Dermis microvascular lymphatic vessel endothelial cell (primary cell): ENCODE measurements at places on chromosomes 7 and 10.

GRCh38 chr10:19979628-19980027, 163.4 kb downstream of the PLXDC2 start:
- no peak for DNase-seq

- no peak for DNase-seq
Measured at GRCh38 chr10:64394744-64395143, 873.5 kb downstream of the REEP3 start.

GRCh38 chr7:93884541-93884940, 6.0 kb downstream of the TFPI2 start:
- no peak for DNase-seq

- no peak for DNase-seq
Measured at GRCh38 chr10:124693801-124694416, 50.3 kb downstream of the FAM53B start.
